ENCODE measurements at places on chromosomes 6 and 20.

DNA sequence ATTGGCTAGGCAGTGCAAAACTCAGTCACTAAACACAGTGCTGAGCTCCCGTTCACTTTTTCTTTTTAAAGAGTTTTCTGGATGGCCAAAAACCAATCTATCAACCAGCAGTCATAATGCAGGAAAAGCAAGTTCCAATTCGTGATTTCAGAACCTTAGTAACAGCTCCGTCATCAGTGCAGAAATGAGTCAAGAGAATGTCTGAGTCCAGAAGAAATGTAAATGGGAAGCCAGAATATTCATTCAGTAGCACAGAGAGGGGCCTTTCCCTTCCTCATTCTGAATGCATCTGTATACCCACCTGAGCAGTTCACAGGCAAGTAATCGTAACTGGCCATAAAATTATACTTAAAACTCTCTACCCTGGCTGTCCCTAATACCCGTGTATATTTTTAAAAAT, 20.4 kb downstream of the HUS1B start:
- no peak for DNase-seq

GRCh38 chr6:15770347-15771143, 107.7 kb upstream of the DTNBP1 start:
- no peak for DNase-seq

DNA sequence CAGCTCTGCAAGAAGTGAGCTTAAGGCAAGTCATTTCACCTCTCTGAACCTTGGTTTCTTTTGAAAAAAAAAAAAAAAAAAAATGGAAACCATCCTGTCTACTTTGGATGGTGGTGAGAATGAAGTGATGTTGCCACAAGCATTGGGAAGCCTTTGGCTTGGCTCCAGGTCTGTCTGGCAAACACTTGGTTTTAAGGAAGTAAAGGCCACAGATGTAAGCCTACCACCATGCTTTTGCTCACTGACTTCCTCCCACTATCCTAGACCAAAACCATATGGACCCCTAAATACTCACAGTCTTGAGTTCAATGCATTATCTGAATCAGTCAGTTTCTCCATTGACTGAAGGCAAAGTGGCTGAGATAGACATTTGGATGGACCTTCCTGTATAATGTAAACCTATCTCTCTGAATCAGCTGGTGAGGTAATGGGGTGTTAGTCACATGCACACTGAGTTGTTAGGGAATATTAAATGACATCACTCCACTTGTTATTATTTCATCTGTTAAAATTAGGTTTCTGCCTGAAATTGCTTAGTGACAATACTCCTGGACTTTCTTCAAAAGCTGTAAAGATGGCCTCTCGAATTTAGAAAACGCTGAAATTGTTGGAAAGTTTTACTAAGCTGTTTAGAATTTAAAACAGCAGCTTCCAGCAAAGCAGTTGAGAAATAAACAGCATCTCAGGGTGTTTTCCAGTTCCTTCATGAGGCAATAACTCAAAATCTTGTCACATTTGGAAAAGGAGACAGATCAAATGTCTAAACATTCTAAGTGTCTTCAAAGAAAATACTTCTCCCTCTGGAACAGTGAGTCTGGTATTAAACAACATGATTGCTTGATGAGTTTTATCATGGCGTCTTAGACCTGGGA, 833.5 kb downstream of the DHX35 start:
- no peak for DNase-seq

DNA sequence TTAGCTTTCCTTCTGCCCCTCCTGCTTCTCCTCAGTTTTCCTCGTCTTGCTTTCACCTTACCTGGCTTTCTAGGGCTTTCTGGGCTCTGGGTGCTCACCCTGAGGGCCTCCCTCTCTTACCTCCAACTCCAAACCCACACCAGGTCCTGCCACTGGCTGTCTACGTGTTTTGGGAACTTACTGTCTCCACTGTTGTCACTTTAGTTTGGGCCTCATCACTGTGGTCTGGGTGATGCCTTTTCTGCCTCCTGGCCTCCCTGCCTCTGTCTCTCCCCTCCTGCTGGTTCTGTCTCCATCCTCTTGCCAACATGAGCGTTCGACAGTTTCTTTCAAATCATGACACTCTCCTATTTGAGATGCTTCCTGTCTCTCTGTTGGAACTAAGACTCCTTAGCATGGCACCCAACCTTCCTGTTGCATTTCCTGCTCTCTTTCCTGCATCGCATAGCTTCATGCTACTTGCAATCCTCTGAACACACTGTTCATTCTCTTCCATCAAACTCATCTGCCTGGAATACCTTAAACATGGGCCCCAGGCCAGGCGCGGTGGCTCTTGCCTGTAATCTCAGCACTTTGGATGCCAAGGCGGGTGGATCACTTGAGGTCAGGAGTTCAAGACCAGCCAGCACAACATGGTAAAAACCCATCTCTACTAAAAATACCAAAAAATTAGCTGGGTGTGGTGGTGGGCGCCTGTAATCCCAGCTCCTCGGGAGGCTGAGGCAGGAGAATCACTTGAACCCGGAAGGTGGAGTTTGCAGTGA, 5.5 kb downstream of the CD40 start:
- DNase-seq, result no peak

DNA sequence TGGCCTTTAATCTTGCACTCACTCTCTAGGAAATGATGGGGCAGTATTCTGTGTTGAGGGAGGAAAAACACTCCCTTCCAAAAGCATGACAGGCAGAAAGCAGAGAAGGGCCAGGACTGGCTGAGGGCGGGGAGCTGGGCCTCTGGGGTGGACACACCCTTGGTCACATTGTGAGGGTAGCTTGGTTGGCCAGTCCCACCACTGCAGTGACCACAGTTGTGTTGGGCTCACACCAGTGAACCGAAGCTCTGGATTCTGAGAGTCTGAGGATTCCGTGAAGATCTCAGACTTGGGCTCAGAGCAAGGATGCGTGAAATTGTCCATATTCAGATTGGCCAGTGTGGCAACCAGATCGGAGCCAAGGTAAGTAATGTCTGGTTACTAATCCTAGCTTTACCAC, at the start of gene TUBB1:
TUBB1 (plus strand) TSS at position 213 of the 400 bp plus-strand sequence; CDS start at position 307, 94 bp downstream.
- peak; percentile 78 for DNase-seq

- DNase-seq, result no peak
Measured at GRCh38 chr6:35602133-35602946, 86.4 kb downstream of the FKBP5 start.

DNA sequence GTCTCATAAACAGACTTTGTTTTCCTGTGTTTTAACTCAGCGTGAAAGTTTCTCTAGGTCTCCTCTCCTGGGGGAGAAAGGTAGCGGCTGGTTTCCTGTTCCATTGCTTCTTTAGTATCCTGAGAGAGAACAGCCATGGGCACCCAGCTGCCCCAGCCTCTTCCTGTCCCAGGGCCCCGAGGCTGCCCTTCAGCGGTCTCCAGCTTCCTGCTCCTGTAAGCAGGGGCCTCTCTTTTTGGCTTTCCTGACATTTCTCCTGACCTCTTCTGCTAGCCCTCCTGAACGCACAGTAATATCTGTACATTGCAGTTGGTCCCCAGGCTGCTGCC, 2.4 kb upstream of the SSTR4 start:
- no peak for DNase-seq

DNA sequence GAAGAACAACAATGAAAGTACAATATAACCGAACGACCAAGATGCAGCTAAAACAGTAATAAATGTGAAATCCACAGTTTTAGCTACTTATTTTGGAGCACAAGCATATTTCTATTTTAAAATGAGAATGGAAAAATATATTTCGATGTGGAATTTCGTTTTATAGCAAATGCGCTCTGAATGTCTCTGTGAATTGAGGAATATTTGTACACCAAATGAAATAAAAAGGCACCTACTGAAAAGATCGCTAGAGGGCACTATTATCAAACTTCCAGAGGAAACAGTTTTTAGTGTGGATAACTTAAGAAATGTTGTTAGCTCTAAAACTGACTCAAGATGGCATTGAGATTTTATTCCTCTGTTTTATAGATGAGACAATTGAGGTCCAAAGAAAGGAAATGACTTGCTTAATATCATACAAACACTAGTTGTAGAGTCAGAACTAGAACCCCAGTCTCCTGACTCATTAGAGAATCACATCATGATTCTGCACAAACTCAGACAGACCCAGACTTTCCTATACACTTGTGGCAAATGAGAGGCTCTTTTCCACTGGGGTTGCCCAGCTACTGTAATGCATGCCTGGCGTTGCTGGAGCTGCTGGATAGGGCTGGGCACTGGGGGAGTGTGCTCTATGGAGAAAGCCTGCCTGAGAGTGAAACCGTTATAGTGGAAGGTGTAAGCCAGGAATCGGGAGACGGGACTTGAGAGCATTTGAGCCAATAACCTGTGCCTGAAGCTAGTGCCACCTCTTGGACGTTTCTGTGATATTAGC, 51.9 kb downstream of the GCLC start:
- peak; percentile 83 for DNase-seq

- no peak for DNase-seq
Measured at GRCh38 chr20:48207505-48207904, 422.2 kb upstream of the SULF2 start.

Measured in hematopoietic multipotent progenitor cell treated with erythropoietin and hydrocortisone succinate and interleukin-3 and kit ligand, for 17 days (in vitro differentiated cells).